ENCODE measurements at places on chromosomes 3 and 15. TPM values are rescaled to one million over a fixed set of nuclear protein-coding genes. Genes with fewer than 3 reads are reported as not detected.
A peak's percentile ranks its signal among the peaks of the same experiment; 100 is the strongest.

DNA sequence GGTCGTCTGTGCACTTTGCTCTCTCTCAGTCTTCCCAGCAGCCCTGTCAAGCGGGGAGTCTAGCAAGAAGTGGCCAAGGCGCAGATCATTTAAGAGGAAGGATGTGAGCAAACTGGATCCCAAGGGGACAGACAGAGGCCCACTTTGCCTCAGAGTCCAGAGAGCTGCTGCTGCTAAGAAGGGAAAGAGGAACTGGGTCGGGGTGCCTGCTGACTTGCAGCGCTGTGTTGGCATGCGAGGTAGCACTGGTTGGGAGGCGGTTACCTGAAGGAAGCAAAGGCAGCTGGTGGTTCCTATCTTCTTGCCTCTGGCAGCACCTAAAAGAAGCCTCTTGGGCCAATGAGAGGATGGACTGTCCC lies 28.1 kb downstream of the SMAD3 start:
- H3K4me1 ChIP-seq: peaks cover 49% of the 10 kb centered on the region
- H3K4me3 ChIP-seq: no peak overlapping the region

- no peak overlapping the region for H3K4me3 ChIP-seq
- H3K27me3 ChIP-seq: no peaks in the 10 kb centered on the region
- H3K27ac ChIP-seq: peak overlapping the region; percentile 87
These were observed 95.1 kb upstream of the PHLDB2 start for GRCh38 chr3:111763968-111764367.

DNA sequence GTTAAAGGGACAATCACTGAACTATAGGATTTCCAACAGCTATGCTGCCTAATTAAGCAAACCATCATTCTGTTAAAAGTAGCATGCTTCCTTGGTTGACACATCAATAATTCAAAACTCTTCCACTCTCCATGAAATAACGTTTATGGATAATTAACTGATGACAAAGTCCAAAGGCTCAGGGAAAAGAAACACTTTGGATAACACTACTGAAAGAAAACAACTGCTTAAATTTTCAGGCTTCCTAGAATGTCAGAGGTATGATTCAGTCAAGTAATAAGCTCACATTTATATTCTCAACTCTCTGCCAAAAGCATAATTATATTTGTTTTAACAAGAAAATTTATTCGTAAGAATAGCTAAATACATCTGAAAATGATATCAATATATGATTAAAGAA lies 49.6 kb downstream of the WDR72 start:
- H3K4me3 ChIP-seq: no peak overlapping the region
- H3K4me1 ChIP-seq: no peaks in the 10 kb centered on the region
- no peaks in the 10 kb centered on the region for H3K36me3 ChIP-seq
- no peak for DNase-seq

DNA sequence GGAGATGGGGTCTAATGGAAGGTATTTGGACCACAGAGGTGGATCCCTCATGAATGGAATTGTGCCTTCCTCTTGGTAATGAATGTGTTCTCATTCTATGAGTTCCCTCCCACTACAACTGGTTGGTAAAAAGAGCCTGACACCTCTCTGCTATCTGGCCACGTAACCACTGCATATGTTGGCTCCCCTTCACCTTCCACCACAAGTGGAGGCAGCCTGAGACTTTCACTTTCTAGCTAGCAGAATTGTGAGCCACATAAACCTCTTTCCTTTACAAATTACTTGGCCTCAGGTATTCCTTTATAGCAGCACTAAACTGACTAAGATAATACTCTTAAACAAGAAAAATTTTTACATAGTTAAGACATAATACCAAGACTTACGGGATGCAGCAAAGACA lies 155.3 kb downstream of the NR1I2 start:
- no peak overlapping the region for H3K4me3 ChIP-seq
- H3K4me1 ChIP-seq: peaks cover 25% of the 10 kb centered on the region
- H3K36me3 ChIP-seq: no peaks in the 10 kb centered on the region
- no peaks in the 10 kb centered on the region for H3K27me3 ChIP-seq
- no peak overlapping the region for H3K27ac ChIP-seq

GRCh38 chr3:60094392-60094947 lies 1044.6 kb upstream of the CFAP20DC start:
- H3K4me1 ChIP-seq: peaks cover 16% of the 10 kb centered on the region
- no peak overlapping the region for H3K27ac ChIP-seq
- no peak overlapping the region for H3K4me3 ChIP-seq
- no peak for DNase-seq

DNA sequence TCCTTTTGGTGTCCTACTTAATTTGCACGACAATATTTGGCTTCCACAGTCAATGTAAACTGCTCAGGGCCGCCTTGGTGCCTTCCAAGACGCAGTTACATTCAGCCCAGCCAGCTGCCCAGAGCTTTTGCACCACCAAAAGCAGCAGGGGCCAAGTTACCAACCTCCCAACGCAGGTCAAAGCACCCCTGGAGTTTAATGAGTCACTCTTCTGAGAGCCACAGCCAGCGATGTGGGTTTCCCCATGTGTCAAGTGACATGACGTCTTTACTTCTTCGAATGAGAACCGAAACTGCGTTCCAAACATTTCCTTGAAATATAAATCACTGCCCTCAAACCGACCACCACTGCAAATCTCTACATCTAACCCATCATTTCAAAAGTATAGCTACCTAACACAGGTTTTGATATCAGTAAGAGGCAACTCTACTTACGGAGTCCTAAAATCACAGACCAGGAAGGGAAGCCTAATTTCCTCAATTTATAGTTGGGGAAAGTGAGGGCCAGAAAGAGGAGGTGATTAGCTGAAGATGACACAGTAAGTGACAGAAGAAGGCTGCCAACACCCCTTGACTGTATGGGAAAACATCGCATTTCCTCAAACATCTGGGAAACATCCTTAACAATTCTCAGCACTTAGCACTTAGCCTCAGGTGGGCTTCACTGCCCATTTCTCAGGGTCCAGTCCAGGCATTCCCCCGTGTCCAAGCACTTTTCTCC lies 24.5 kb downstream of the MB21D2 start:
- DNase-seq: no peak
- no peaks in the 10 kb centered on the region for H3K27me3 ChIP-seq
- no peaks in the 10 kb centered on the region for H3K36me3 ChIP-seq
- H3K4me1 ChIP-seq: peaks cover 54% of the 10 kb centered on the region

IMPG2 gene
- 0.80 TPM for total RNA-seq

Data from chondrocyte (in vitro differentiated cells).